ENCODE measurements at places on chromosomes 16 and 17. TPM values are rescaled to one million over a fixed set of nuclear protein-coding genes. Genes with fewer than 3 reads are reported as not detected.
A peak's percentile ranks its signal among the peaks of the same experiment; 100 is the strongest.

GRCh38 chr16:67388591-67388990 lies 4.7 kb downstream of the TPPP3 start:
- H3K36me3 ChIP-seq, result peaks cover 29% of the 10 kb centered on the region
- no peak overlapping the region for H3K4me3 ChIP-seq
- H3K4me1 ChIP-seq, result peaks cover 47% of the 10 kb centered on the region
- H3K27ac ChIP-seq, result no peak overlapping the region
- peak; percentile 20 for DNase-seq

DNA sequence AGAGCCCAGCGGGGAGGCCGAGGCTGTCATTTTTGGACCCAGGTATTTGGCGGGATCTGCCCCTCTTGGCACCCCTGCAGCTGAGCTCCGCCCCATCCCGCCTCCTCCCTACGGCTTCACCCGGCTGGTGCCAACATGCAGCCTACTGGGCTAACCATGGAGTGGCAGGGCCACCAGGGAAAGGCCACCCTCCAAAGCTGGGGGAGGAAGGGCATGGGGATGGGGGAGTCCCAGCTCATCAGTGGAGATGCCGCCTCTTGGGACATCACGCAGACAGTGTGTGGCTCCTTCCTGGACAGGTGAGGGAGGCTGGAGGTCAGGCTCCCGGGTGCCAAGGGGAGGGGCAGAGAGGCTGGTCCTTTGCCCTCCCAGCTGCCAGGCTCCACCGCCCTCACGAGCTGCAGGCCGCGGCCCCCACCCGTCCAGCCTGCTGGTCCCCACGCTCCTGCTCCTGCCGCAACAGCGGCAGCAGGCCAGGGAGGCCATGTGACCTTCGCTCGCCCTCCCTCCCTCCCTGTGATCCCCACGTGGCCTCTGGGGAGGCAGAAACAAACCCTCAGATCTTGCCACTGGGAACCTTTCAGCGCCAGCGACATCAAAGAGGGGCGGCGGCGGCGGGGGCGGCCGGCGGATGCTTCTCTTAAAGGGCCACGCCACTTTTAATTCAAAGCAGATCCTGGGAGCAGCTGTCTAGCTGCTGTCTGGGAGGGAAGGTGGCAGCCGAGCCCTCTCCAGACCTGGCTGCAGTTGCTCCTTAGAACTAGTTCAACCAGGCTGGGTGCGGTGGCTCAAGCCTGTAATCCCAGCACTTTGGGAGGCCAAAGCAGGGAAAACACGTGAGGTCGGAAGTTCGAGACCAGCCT lies 6.8 kb upstream of the NOTUM start:
- H3K4me1 ChIP-seq, result peaks cover 54% of the 10 kb centered on the region
- H3K4me3 ChIP-seq, result no peak overlapping the region
- no peaks in the 10 kb centered on the region for H3K36me3 ChIP-seq
- peaks cover 40% of the 10 kb centered on the region for H3K27me3 ChIP-seq
- peak; percentile 93 for DNase-seq

DNA sequence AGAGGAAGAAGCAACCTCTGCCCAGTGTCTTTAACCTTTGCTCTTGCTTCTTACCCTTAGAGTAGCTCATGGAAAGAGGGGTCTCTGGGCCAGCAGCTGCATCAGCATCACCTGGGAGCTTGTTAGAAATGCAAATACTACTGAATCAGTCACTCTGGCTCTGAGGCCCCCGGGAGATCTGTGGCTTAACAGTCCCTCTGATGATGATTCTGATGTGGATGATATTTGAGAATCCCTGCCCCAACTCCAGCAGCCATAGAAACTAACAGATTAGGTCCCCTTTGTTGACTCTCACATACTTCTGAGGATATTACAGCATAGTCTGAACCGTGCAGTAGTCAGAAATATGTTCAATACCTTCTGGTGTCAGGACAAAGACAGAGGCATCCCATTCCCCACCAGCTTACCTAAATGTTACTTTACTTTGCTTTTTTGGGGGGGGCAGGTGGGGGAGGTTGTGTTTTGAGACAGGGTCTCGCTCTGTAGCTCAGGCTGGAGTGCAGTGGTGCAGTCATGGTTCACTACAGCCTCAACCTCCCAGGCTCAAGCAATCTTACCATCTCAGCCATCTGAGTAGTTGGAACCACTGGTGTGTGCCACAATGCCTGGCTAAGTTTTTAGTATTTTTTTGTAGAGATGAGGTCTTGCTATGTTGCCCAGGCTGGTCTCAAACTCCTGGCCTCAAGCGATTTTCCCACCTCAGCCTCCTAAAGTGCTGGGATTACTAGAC lies 220.1 kb downstream of the CCDC182 start:
- no peak overlapping the region for H3K4me3 ChIP-seq
- H3K27ac ChIP-seq, result no peak overlapping the region
- peaks cover 4% of the 10 kb centered on the region for H3K27me3 ChIP-seq
- H3K4me1 ChIP-seq, result peaks cover 10% of the 10 kb centered on the region
- no peaks in the 10 kb centered on the region for H3K36me3 ChIP-seq
- no peak for DNase-seq

GRCh38 chr16:58605562-58605961 lies 24.1 kb downstream of the CNOT1 start:
- no peaks in the 10 kb centered on the region for H3K27me3 ChIP-seq

- H3K27ac ChIP-seq, result no peak overlapping the region
- H3K36me3 ChIP-seq, result no peaks in the 10 kb centered on the region
- H3K4me3 ChIP-seq, result no peak overlapping the region
- no peaks in the 10 kb centered on the region for H3K4me1 ChIP-seq
These were observed 47.1 kb upstream of the MYOCD start for GRCh38 chr17:12618557-12618956.

DNA sequence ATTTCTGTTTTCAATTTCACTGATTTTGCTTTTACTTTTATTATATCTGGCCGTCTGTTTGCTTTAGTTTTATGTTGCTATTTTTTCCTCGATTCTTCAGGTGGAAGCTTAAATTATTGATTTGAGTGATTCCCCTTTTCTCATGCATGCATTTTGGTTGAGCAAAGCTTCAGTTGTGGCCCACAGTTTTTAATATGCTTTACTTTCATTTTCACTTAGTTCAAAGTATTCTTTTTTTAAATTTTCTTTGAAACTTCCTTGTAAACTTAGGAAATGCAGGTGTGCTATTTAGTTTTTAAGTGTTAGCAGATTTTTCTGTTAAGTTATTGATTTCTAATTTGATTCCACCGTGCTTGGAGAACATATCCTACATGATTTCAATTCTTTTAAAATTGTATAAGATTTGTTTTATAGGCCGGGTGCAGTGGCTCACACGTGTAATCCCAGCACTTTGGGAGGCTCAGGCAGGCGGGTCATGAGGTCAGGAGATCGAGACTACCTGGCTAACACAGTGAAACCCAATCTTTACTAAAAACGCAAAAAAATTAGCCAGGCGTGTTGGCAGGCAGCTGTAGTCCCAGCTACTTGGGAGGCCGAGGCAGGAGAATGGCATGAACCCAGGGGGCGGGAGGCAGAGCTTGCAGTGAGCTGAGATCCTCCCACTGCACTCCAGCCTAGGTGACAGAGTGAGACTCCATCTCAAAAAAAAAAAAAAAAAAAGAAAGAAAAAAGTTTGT lies 531.2 kb downstream of the KIF2B start:
- no peak overlapping the region for H3K27ac ChIP-seq
- H3K4me1 ChIP-seq, result no peaks in the 10 kb centered on the region
- no peaks in the 10 kb centered on the region for H3K27me3 ChIP-seq
- DNase-seq, result no peak
- no peak overlapping the region for H3K4me3 ChIP-seq
- no peaks in the 10 kb centered on the region for H3K36me3 ChIP-seq

GRCh38 chr17:67711916-67712315 lies 5.8 kb upstream of the NOL11 start:
- no peak overlapping the region for H3K27ac ChIP-seq
- H3K36me3 ChIP-seq, result no peaks in the 10 kb centered on the region
- H3K4me3 ChIP-seq, result no peak overlapping the region
- no peaks in the 10 kb centered on the region for H3K4me1 ChIP-seq
- no peak for DNase-seq
- H3K27me3 ChIP-seq, result no peaks in the 10 kb centered on the region

DNA sequence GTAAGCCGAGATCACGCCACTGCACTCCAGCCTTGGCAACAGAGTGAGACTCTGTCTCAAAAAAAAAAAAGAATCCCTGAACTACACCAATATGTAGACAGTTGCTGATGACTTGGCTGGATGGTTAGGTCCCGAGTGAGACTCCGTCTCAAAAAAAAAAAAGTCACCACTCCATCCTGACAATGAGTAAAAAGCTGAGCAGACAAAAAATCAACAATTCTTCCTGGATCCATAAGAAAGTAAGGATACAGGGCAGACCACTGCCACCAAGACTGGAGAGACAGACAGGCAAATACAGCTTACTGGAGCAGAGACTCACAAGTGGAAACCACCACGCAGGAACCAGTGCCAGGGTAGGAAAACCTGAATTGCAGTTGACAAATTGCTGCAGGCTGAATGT lies 67.1 kb upstream of the ERCC4 start:
- DNase-seq, result no peak
- H3K4me1 ChIP-seq, result no peaks in the 10 kb centered on the region
- H3K4me3 ChIP-seq, result no peak overlapping the region

GRCh38 chr16:31216422-31217135 lies at the start of gene PYDC1:
TSS of gene PYDC1 (minus strand) at chr16:31217135. CDS start at chr16:31217028, 107 bp downstream.
- peaks cover 30% of the 10 kb centered on the region for H3K4me1 ChIP-seq
- H3K27me3 ChIP-seq, result peaks cover 50% of the 10 kb centered on the region
- H3K27ac ChIP-seq, result peak within 1 kb of the TSS; percentile 42
- peaks cover 23% of the 10 kb centered on the region for H3K36me3 ChIP-seq
- DNase-seq, result no peak
- H3K4me3 ChIP-seq, result peak within 1 kb of the TSS; percentile 65

DNA sequence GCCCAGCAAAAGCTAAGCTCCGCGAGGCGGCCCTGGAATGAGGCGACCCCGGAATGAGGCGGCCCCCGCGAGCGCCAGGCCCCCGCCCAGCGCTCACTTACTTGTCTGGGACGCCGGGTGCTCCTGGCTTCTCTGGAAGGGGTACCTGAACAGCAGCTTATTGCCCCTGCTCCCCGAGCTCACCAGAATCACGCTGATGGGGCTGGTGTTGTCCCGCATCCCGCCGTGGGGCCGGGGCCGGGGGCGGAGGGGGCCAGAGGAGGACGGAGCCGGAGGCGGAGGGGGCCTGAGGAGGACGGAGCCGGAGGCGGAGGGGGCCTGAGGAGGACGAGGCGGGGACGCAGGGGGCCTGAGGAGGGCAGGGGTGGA lies 440 bp downstream of the NPRL3 start:
- peaks cover 5% of the 10 kb centered on the region for H3K4me1 ChIP-seq
- H3K27ac ChIP-seq, result peak overlapping the region; percentile 71
- peak; percentile 54 for DNase-seq

- no peak overlapping the region for H3K4me3 ChIP-seq
- H3K27me3 ChIP-seq, result no peaks in the 10 kb centered on the region
- no peak for DNase-seq
- H3K4me1 ChIP-seq, result peaks cover 7% of the 10 kb centered on the region
- peaks cover 32% of the 10 kb centered on the region for H3K36me3 ChIP-seq
These were observed 16.0 kb upstream of the WDR45B start for GRCh38 chr17:82664276-82664575.

GRCh38 chr17:65953316-65954147 lies 238.4 kb downstream of the CEP112 start:
- no peak for DNase-seq
- no peak overlapping the region for H3K4me3 ChIP-seq
- H3K27me3 ChIP-seq, result no peaks in the 10 kb centered on the region
- H3K4me1 ChIP-seq, result no peaks in the 10 kb centered on the region
- H3K36me3 ChIP-seq, result peaks cover 4% of the 10 kb centered on the region

DNA sequence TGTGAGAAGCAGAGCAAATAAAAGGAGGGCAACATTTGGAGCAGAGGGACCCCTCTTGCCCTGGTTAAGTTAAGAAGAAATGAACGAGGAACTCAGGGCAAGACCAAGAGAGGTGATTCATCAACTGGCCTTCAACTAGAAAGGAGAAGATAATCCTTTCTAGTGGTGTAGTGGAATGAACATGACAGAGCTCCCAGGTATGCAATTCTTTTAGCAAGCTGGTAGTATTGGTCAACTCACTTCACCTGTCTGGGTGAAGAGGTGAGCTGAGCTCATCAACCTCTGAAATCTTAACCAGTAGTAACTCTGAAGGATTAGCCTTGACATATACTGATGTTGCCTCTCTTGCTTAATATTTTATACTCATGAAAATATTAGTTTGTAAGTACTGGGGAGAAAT lies 1024.7 kb upstream of the GOT2 start:
- H3K27me3 ChIP-seq, result no peaks in the 10 kb centered on the region
- no peak overlapping the region for H3K27ac ChIP-seq
- no peaks in the 10 kb centered on the region for H3K4me1 ChIP-seq
- no peak overlapping the region for H3K4me3 ChIP-seq

GRCh38 chr17:9900784-9901183 lies 4.3 kb downstream of the RCVRN start:
- no peaks in the 10 kb centered on the region for H3K36me3 ChIP-seq
- peaks cover 10% of the 10 kb centered on the region for H3K4me1 ChIP-seq
- no peak overlapping the region for H3K4me3 ChIP-seq

- no peak overlapping the region for H3K4me3 ChIP-seq
- peak overlapping the region; percentile 63 for H3K27ac ChIP-seq
- peaks cover 14% of the 10 kb centered on the region for H3K4me1 ChIP-seq
- DNase-seq, result peak; percentile 80
- H3K36me3 ChIP-seq, result peaks cover 4% of the 10 kb centered on the region
These were observed 59.3 kb upstream of the CORO6 start for GRCh38 chr17:29682054-29682453.

DNA sequence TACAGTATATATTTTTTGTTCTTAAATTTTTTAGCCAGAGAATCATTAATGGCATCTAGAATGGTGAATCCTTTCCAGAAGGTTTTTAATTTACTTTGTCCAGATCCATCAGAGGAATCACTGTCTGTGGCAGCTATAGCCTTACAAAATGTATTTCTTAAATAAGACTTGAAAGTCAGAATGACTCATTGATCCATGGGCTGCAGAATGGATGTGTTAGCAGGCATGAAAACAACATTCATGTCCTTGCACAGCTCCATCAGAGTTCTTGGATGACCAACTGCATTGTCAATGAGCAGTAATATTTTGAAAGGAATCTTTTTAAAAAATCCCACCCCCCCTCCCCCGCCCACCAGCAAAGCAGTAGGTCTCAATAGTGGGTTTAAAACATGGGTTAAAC lies 51.4 kb downstream of the CACNG1 start:
- DNase-seq, result no peak
- H3K4me1 ChIP-seq, result no peaks in the 10 kb centered on the region
- peaks cover 2% of the 10 kb centered on the region for H3K36me3 ChIP-seq
- no peaks in the 10 kb centered on the region for H3K27me3 ChIP-seq
- no peak overlapping the region for H3K4me3 ChIP-seq

GRCh38 chr17:56834380-56835263 lies 671 bp downstream of the DGKE start:
- H3K27ac ChIP-seq, result peak overlapping the region; percentile 37
- peak; percentile 33 for DNase-seq
- H3K4me3 ChIP-seq, result peak overlapping the region; percentile 60
- H3K4me1 ChIP-seq, result peaks cover 17% of the 10 kb centered on the region
- H3K36me3 ChIP-seq, result no peaks in the 10 kb centered on the region

DNA sequence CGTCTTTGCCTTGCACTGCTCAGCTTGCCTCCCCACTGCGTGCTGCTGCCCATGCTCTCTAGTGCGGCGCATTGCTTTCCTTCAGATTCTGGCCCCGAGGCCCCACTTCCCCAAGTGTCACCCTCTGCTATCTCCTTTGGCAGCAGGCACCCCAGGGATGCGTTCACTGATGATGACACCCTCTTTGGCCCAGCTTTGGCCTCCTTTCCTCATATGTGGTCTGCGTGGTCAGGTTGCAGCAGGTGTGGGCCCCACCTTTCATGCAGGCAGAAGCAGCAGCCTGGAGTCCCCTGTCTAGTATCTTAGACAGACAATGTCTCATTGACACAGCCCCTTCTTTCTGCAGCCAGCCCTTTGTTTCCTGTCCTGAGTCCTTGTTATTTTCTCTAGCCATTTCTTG lies 4.8 kb upstream of the CCL3 start:
- H3K4me1 ChIP-seq, result no peaks in the 10 kb centered on the region
- no peak overlapping the region for H3K4me3 ChIP-seq
- no peak for DNase-seq
- H3K27me3 ChIP-seq, result no peaks in the 10 kb centered on the region
- H3K27ac ChIP-seq, result no peak overlapping the region

The CRISPLD2 gene
- 5.4 TPM for total RNA-seq

The BRCA1 gene
- 11.2 TPM for total RNA-seq

The CACNA1G gene
- 5.9 TPM for total RNA-seq

The DHRS7B gene
- 33.7 TPM for total RNA-seq

The SPSB3 gene
- total RNA-seq, result 34.2 TPM

Data from muscle of leg (tissue), 16 donors.